Urothelium cell line (cell line): ENCODE measurements at places on chromosomes 1 and 21.
A peak's percentile ranks its signal among the peaks of the same experiment; 100 is the strongest.

GRCh38 chr1:238214449-238214848 is 323.7 kb upstream of the ZP4 start:
- no peak for DNase-seq

DNA sequence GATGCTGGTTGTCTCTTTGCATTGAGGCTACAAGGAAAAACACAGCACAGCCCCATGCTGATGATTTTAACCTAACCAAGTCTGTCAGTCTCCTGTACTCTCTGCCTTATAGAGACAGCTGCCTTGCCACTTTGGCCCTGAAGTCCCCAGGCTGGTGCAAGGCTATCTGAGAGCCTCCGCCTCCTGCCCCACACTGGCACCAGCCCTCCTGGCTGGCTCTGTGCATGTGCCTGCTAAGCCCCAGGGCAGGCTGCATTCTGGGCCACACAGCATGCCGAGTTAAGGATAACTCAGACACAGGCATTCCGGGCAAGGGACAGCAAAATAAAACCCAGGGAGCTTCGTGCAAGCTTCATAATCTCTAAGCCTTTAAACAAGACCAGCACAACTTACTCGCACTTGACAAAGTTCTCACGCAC is 910 bp downstream of the RUNX1 start:
- DNase-seq = peak; percentile 26

DNA sequence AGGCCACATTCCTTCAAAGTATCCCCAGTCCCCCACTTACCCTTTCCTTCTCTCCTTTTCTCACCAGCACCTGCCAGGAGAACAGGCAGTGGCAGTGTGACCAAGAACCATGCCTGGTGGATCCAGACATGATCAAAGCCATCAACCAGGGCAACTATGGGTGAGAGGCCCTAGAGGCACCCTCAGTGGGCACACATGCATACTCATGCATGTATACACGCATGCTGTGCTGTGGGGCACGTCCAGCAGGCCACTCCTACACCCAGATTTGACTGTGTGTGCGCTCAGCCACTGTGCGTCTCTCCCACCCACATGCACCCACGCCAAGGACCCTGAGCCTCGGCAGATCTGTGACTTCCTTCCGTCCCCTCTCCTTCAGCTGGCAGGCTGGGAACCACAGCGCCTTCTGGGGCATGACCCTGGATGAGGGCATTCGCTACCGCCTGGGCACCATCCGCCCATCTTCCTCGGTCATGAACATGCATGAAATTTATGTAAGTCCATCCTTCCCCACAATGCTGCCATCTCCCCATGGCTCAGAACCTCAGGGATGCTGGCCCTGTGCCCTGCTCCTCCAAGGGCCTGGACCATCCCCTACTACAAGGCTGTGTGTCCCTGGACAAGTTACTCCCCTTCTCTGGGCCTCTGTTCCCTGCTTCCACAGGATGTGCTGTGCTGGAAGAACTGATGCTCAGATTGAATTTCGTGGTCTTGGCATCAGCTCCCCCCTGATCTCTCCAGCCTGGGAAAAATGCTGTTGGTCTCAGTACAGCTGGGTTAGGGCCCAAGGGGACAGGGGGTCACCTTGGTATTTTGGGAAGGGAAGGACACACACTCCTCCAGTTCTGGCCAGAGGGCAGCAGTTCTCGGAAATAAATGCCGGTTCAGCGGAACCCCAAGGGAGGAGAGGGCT is 7.0 kb downstream of the TINAGL1 start:
- DNase-seq = no peak

DNA sequence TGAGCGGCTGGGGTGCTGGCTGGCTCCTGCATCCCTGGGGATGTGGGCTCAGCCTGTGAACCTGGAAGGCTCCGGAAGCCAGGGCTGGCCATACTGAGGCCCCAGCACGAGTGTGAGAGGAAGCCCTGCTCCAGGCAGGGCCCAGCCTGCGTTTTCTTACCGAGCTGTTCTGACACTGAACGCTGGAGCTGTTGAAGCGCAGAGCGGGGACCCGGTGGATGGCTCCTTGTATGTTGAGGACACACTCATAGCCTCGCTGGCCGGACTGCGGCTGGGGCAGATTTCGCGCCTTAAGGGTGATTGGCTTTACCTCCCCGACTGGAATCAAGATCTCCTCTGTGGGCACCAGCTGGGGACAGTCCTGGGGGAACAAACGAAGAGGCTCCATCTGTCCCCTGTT is 160.0 kb downstream of the PLXNA2 start:
- no peak for DNase-seq

DNA sequence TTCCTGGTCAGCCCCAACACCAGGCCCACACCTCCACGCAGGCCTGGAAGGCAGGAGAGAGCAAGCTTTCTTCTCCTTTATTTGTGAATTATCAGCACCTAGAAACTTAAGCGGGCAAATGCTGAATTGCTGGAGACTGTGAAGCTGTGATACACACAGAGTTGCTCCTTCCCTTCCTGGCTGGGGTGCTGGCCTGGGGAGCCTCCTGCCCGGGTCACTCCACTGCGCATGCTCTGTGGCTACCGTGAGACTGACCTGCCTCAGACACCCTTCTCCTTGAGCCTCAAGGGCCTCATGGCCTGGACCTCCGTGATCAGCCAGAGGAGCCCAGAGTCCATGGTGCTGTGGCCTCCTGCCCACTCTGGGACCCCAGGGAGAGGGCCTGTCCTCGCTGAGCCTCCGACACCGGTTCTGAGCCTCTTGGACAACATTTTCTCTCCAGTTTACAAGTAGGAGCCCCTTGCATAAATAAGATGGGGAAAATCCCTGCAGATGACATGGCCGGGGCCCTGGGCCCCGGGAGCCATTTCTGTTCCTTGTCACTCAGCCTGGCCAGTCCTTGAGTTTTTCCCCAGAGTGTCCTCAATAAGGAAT is 18.0 kb downstream of the AGPAT3 start:
- no peak for DNase-seq

DNA sequence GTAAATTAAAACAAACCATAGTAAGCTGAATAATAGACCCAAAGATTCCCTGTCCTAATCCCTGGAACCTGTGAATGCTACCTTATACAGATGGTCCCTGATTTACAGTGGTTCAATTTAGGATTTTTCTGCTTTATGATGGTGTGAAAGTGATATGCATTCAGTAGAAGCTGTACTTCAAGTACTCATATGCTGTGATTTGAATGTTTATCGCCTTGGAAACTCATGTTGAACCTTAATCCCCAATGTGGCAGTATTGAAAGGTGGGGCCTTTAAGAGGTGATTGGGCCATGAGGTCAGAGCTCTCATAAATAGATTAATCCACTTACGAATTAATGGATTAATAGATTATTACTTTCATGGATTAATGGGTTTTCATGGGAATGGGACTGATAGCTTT is 10.6 kb upstream of the RRP15 start:
- no peak for DNase-seq

GRCh38 chr1:53130598-53130877 is 11.9 kb downstream of the SLC1A7 start:
- no peak for DNase-seq

DNA sequence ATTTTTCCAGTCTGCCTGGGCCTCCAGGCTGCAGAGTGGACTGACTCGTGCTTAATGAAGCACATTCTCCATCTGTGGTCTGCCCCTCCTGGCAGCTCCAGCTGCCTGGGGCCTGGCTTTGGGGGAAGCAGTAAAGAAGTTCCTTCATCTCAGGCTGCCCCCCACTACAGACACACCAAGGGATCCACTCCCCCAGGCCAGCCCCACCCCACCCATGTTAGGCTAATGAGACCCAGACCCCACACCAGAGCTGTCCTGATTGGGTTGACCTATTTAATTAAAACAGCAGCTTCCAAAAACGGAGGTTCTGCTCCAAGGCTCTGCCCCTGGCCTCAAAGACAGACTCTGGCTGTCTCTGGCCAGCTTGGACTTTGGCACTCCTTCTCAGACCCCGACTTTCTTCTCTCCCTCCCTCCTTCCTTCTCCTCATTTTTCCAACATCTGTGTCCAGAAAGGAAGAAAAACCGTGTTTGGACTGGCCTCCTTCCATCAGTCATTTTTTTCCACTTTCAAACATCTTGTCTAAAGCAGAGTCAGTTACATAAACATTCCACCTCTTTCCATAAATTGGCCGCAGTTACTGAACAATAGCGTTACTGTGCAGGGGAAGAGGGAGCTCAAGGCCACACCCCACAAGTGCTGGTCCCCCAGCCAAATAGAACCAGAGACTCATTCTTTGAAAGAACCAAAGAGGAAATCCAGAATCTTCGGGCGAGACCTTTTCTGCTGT is 29.7 kb downstream of the SERTAD4 start:
- DNase-seq = peak; percentile 62

DNA sequence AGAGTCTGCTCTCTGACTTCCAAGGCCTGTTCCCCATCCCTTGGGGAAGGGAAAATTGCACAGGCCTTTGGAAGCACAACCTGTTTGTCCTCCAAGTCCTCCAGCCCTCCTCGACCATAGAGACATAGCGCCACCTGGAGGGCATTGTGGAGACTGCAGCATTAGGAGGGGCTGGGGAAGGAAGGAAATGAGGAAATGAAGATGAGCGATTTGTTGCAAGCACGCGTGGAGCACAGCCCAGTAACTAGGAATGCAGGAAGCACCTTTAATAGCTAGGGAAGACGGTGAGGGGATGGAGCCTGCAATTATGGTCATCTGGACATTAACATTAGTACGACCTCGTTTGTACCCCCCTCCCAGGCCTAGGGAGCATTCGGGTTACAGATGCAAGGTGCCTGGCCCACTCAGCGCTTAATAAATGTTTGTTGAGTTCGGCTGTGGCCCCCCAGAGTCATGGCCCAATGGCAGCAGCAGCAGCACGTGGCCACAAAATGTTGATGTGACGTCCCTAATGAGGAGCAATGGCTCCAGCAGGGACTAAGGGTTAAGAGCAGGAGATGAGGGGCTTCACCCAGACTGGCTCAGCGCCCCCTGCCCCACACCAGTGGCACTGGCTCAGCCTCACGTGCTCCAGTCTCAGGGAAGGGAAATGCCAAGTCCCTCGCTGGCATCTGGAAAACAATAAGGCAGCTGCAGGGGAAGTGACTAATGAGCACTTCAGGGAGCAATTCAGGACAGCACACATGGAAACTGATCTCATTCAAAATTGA is 8.0 kb upstream of the CAMK2N1 start:
- peak; percentile 77 for DNase-seq

DNA sequence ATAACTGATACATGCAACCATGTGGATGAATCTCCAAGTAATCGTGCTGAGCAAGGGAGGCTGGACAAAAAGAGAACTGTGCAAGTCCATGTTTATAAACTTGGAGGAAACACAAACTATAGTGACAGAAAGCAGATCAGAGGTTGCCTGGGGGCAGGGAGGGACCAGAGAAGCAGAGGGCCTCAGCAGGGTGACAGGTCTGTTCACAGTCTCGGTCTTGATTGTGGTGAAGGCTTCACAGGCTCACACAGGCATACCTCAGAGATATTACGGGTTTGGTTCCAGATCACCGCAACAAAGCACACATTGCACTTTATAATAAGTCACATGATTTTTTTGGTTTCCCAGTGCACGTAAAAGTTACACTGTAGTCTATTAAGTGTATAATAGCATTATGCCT is 28.5 kb downstream of the ACOT7 start:
- DNase-seq = no peak

- no peak for DNase-seq
Observed at GRCh38 chr21:15301014-15301413, 236.2 kb upstream of the NRIP1 start.

DNA sequence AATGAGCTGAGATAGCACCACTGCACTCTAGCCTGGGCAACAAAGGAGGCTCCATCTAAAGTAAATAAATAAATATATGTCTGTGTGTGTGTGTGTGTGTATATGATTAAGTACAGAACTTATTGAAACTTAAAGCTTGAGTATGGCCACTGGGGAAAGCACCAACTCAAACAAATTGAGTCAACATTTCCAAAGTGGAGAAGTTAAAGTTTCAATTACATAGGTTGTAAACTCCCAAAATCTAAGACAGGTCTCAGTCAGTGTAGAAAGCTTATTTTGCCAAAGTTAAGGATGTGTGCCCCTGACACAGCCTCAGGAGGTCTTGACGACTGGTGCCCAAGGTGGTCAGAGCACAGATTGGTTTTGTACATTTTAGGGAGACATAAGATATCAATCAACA is 458.9 kb upstream of the RGS18 start:
- no peak for DNase-seq

- DNase-seq = no peak
Observed at GRCh38 chr1:223133306-223133823, 9.7 kb downstream of the TLR5 start.

- DNase-seq = no peak
Observed at GRCh38 chr1:17671741-17672140, 83.4 kb upstream of the ACTL8 start.

GRCh38 chr21:42619166-42619565 is 34.3 kb upstream of the PDE9A start:
- DNase-seq = no peak

- DNase-seq = no peak
Observed at GRCh38 chr1:165109013-165109412, 247.5 kb downstream of the LMX1A start.

DNA sequence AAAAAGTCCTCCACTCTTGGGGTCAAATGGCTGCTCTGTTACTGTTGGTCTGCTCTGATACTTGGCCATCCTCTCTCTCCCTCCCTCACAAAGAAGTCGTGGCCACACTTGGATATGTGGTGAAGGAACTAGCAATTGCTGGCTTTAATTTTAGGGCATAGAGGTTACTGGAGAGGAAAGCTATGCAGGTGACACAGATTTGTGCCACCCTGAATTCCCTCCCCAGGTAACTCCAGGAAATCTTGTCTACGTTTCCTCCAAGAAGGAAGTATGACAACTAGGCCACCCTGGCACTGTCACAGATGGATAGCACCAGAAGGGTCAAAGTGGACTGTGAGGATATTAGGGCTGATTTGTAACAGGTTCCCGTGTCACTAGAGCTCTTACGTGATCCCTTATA is 36.0 kb downstream of the XCL2 start:
- no peak for DNase-seq

DNA sequence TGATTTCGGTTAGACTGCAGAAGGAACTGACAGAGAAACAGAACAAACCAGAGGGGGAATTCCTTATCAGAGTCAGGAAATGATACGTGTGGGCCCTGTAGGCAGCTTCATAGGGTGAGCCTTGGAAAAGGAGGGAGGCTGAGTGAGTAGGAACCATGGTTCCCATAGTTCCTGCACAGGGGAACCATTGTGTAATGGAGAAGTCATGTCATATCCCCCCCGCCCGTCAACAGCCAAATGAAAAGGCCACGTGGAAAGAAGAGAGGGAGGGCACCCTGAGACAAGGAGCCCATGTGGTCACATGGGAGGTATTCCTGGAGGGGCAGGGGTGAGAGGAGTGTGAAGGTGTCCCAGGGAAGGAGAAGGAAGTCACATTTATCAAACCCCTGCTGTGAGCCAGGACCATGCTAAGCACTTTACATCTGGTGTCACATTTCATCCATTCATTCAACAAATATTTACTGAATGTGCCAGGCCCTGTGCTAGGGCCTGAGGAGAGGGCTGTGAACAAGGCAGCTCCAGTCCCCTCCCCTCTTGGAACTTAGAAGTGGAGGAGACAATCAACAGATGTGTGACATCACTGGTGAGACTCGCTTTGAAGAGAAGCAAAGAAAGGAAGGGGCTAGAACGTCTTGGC is 15.7 kb upstream of the FGR start:
- DNase-seq = peak; percentile 67
